ENCODE measurements at places on chromosomes 1 and 21.

GRCh38 chr1:30742963-30743559 lies 14.5 kb downstream of the LAPTM5 start:
- DNase-seq: no peak

DNA sequence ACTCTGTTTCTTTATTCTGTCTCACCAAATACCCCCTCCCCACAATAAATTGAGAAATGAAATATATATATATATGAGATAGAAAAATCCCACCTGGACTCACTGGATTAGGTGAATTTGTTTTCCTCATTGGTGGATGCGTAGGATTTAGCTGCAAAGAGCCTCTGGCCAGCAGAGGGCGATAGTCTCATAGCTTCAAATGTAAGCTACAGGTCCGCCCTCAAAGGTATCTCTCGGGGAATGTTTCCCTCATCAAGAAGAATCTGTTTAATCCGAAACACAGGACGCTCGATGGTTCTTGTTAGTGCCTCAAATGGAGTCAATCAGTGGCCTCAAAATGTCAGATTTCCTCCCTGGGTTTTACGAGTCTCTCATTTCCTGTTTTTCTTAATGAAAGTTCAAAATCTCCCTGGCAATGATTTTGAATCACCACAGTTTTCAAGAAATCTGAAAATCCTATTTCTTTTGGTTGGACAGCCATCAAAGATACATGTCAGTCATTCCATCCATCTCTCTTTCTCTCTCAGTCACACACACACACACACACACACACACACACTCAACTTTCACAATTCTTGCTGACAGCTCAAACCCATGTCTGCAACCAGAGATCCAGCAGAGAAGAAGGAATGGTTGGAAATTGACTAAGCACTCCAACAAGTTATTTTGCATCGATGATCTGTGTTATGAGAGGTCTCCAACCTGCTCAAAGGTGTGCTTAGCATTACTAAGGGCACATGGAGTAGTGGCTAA lies 13.9 kb upstream of the CAMK1G start:
- peak; percentile 91 for DNase-seq

- DNase-seq: peak; percentile 78
Observed at GRCh38 chr1:89022167-89022959, at the start of gene GBP3. Gene GBP3 (minus strand): TSS chr1:89022866. CDS start chr1:89020721, 2,145 bp downstream.

GRCh38 chr1:201408176-201408833 lies 9.2 kb upstream of the LAD1 start:
- peak; percentile 73 for DNase-seq

- no peak for DNase-seq
Observed at GRCh38 chr1:115091572-115091971, 2.3 kb upstream of the TSPAN2 start.

- DNase-seq: no peak
Observed at GRCh38 chr1:231508941-231509340, 19.5 kb upstream of the TSNAX start.

DNA sequence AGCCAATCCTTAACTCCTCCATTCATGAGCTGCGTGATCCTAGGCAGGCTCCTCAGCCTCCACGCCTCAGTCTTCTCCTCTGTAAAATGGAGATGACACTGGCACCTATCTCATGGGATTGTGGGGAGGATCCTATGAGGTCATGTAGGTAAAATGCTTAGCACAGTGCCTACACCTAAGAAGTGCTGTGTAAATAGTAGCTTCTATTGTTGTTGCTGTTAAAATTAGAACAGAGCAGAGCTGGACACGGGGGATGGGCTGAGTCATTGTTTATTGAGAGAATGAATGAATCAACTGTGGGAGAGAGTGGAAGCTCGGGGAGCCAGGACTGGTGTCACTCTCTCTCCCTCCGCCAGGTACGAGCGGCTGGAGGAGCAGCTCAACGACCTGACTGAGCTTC lies 43.0 kb downstream of the TMCC2 start:
- DNase-seq: no peak

- DNase-seq: no peak
Observed at GRCh38 chr1:33234588-33234990, 21.7 kb upstream of the ZNF362 start.

DNA sequence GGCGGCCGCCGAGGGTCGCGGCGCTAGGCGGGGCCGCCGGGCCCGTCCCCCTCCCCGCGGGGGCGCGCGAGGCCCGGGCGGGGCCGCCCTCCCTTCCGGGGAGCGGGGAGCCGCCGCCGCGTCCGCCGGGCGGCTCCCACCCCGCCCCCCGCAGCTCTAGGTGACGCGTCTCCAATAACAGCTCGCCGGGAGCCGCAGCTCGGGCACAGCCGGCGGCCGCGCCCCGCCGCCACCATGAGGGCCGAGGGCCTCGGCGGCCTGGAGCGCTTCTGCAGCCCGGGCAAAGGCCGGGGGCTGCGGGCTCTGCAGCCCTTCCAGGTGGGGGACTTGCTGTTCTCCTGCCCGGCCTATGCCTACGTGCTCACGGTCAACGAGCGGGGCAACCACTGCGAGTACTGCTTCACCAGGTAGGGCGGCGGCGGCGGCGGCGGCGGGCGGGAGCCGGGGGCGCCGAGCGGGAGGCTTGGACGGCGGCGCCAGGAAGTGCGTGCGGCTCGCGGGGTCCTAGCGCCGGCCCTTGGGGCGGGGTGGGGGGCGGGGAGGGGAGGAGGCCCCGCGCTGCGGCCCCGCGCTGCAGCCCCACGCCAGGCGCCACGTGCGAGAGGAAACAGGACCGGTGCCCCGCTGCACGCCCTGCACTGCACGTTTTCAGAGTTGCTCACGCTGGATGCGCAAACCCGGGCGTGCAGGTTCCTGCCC lies at the start of gene SMYD2:
Gene SMYD2 (plus strand): TSS at position 139 of the 699 bp plus-strand sequence. CDS start 96 bp downstream, at position 235.
- peak; percentile 78 for DNase-seq

GRCh38 chr21:42941696-42942085 lies 16.3 kb upstream of the ERVH48-1 start:
- DNase-seq: peak; percentile 5

GRCh38 chr1:111203681-111204200 lies 3.3 kb upstream of the DENND2D start:
- peak; percentile 81 for DNase-seq

DNA sequence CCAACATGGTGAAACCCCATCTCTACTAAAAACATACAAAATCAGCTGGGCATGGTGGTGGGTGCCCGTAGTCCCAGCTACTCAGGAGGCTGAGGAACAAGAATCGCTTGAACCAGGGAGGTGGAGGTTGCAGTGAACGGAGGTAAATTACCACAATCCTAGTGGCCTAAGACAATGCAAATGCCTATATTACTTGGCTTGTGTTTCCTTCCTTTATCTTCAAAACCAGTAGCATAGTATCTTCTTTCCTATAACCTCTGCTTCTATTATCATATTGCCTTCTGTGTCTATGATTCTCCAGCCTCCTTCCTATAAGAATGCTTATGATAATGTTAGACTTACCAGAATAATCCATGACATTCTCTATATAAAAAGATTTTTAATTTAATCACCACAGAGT lies 156.2 kb upstream of the RGS18 start:
- DNase-seq: no peak

GRCh38 chr21:26332867-26333266 lies 162.3 kb upstream of the APP start:
- DNase-seq: no peak

DNA sequence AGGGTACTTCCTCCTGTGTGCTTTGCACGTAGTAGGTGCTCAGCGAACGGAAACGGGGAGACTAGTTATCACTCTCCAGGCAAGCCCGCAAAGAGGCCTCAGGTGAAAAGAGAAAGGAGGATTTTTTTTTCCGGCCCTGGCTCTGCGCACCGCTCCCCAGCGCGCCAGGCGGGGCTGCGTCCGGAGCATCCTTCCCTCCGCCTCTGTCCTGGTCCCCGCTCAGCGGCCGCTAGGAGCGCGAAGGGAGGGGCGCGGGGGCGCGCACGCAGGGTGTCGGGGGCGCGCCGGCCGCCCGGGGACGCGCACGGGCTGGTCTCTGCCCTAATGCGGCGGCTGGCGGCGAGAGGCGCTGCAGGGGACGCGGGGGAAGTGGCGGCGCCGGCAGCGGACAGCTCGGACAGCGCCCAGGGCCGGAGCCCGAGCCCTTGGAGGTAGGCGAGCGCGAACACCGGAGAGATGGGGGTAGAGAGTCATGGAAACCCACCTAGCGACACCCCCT lies 42.3 kb upstream of the NFASC start:
- DNase-seq: peak; percentile 45

DNA sequence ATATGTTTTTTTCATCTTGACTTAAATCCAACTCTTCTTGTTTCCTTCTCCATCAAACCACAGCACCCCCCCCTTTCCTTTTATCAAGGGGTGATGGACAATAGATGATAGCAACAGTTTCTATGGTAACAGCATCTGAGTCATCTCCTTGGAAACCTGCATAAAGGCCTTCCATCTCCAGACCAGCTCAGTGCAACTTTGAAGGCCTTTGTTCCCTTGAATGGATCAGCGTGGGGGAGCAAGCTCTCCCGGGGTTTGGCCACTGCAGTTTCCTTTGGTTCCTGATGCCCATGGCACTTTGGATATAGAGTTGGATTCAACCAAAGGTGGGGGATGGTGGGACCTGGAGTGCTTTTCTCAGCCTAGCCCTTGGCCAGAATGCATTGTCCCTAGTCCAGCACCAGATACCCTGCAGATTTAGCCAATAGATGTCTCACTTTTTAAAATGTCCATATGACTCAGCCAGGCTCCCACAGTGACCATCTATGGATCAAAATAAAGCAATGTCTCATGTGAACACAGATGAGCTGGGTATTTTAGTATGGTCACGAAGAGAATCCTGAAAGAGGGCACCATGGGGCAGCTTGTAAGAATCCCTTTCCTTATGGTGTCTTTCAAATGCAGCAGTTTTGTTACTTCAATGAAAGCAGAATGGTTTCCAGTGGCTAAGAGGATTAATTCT lies 127.7 kb downstream of the SPATA46 start:
- DNase-seq: no peak

GRCh38 chr1:47137198-47137597 lies at the start of gene CYP4A22:
Gene CYP4A22 (plus strand): TSS chr1:47137441. CDS start chr1:47137486, 45 bp downstream.
- DNase-seq: no peak

- no peak for DNase-seq
Observed at GRCh38 chr1:76799700-76800099, 67.6 kb upstream of the ST6GALNAC5 start.

GRCh38 chr1:45868861-45869260 lies 65.4 kb downstream of the MAST2 start:
- no peak for DNase-seq

DNA sequence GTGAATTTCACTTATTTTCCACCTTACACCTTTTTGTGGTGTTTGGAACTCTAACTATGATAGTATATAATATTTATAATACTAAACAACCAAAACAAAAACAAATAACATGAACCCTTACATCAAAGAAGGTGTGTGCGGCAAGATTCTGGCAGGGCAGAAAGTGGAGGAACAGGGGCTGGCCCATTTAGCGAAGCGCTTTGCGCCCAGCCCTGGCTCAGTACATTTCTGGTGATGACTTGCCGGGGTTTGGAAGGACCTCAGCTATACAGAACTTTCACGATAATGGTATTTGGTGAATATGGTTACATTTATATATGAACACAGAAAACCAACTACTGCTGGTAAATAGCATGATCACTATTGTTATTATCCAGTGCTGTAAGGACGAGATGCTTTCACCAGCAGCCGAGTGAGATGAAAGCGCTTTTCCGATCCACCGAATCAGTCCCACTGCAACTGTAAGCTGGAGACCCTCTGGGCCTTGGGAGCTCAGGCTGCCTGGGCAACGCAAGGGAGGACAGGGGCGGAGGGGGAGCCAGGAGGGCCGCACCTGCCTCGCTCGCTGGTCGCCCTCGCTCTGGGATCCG lies 63.9 kb downstream of the CD247 start:
- DNase-seq: no peak

GRCh38 chr1:179141592-179142251 lies 59.9 kb downstream of the TOR3A start:
- no peak for DNase-seq

GRCh38 chr1:24871306-24871901 lies 58.7 kb downstream of the RUNX3 start:
- DNase-seq: no peak
